ENCODE measurements at places on chromosomes 4 and X.

- DNase-seq = no peak
Observed at GRCh38 chr4:140652601-140653000, 83.8 kb upstream of the UCP1 start.

DNA sequence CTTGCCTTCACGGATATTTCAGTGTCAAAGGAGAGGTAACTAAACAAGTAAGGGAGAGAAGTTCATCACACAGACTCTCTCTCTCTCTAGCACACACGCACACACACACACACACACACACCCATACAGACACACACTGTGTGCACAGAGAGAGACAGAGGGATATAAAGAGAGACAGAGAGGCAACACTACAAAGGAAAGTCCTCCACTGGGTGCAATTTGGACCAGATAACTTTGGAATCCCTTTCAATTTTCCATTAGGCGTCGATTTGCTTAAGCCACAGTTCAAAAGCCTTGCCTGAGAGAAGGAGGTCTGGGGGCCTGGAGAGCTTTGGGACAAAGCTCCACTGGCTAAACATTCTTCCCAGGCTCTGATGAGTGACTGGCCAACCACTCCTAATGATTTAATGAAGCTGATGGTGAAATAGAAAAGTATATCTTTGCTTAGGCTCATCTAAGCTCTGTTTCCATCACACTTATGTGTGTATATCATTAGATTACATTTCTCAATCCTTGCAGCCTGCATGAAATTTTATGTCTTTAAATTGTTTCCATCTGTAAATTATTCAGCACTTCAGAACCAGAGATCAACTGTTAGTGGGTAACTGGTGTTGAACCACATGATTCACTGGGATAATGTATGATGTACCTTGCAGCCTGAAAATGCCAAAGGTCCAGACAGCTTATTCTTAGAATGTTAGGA is 180.8 kb downstream of the MAGEB17 start:
- no peak for DNase-seq

DNA sequence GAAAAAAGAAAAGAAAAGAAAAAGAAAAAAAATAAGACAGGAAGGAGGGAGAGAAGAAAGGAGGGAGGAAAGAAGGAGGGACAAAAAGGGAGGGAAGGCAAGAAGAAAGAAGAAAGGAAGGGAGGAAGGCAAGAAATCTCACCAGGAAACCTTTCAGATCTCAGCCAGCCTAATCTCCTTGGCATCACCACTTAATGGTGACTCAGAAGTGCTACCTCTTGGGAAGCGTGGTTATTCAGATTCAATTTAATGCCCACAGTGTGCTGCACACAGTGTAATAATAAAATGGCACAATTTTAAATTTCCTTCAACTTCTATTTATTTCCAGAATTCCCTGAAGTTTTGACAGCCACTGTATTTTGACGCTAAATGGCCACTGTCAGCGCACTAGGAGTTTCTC is 50.3 kb downstream of the DKK2 start:
- DNase-seq = no peak

DNA sequence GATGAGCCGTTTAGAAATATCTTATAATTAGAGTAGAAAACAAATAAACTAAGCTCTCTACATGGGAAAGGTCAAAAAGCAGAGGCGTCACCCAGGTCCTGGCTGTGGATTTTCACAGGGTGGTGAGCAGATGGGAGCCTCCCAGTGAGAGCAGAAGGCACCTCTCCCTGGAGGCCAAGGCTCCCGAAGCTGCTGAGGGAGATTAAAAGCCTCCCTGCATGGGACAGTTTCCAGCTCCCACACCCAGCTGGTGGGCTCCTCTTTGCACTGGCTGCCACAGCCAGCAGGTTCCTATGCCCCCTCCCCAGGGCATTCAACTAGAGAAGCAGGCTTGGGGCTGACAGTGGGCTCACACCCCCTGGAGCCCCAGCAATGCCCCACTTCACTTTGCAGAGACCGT is 55.2 kb upstream of the TBC1D9 start:
- DNase-seq = no peak

DNA sequence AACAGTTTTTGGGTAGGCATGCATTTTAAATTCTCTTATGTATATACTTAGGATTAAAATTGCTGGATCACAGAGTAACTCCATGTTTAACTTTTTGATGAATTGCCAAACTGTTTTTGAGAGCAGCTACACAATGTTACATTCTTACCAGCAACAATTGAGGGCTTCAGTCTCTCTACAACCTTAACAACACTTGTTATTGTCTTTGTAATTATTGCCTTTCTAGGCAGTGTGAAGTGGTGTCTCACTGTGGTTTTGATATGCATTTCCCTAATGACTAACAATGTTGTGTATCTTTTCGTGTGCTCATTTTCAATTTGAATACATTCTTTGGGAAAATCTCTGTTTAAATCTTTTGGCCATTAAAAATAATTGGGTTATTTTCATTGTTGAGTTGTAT is 17.3 kb upstream of the F11 start:
- no peak for DNase-seq

DNA sequence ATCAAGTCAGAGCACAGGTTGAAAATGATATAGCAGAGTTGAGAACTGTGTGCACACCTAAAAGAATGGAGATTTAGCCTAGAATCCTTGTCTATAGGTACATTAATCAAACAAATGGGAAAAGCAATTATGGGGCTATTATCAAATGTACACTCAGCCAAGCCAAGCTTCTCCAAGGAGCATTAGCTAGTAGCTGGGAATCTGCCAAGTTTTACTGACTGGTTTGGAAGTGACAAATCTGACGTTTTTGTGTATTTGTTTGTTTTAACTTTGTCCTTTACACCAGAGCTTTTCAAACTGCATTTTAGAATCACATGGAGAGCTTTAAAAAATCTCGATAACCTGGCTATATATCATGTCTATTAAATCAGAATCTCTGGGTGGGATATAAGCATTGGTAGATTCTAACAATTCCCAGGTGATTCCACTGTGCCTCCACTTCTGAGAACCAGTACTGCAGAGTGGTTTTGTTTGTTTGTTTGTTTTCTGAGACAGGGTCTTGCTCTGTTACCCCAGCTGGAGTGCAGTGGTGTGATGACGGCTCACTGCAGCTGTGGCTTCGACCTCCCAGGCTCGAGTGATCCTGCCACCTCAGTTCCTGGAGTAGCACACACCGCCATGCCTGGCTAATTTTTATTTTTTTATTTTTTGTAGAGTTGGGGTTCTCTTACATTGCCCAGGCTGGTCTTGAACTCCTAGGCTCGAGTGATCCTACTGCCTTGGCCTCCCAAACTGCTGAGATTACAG is 279.8 kb downstream of the UNC5C start:
- no peak for DNase-seq

GRCh38 chr4:15502384-15502783 is 32.7 kb downstream of the CC2D2A start:
- DNase-seq = no peak

DNA sequence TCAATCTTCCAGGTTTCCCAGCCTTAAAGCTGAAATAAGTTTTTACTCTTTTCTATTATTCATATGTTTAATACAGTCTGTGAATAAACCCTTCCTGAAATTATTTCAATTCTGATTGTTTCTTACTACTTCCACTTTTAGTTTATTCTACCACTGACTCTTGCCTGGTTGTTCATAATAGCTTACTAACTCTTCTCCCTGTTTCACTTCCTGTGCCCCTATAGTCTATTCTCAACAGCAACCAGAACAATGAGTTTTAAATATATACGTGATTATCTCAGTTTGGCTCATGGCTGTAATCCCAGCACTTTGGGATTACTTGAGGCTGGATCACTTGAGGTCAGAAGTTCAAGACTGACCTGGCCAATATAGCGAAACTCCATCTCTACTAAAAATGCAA is 408.0 kb upstream of the SPOCK3 start:
- no peak for DNase-seq
